ENCODE measurements at places on chromosomes 5 and 9. TPM values are rescaled to one million over a fixed set of nuclear protein-coding genes. Genes with fewer than 3 reads are reported as not detected.

Gene ZBTB43
- 25.0 TPM for total RNA-seq

Gene ENTREP1
- not detected for total RNA-seq

Gene SLCO6A1
- total RNA-seq: not detected

DNA sequence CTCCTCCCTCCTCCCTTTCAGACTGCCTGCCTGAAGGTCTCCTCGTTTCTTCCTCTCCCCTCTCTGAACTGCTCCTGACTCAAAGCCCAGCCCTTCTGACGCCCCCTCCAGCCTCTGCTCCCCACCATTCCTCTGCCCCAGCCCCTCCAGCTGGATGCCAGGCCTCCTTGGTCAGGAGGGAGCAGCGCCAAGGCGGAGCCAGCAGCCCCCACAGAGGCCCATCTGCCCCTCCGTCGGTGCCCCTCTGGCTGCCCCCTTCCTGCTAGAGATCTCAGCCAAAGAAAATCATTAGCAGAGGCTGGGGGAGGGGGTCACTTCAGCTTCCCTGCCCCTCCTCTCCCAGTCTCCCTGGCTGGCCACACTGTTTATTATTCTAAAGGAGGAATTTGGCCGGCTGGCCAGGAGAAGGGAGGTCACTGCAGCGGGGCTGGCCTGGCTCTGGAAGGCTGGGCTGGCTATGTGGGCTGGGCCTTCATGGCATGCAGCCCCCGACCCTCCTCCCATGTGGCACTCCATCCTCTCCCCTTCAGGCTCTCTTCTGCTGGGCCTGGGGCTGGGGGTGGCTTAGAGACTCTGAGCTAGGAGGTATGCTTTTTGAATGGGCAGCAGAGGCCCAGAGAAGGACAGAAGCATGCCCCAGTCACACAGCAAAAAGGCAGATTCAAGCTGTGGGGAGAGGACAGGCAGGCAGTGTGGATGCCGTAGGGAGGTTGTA, 16.9 kb downstream of the PDGFRB start:
- no peak for DNase-seq
- peaks cover 25% of the 10 kb centered on the region for H3K4me1 ChIP-seq
- no peaks in the 10 kb centered on the region for H3K27me3 ChIP-seq

GRCh38 chr5:35182910-35183535, 47.3 kb downstream of the PRLR start:
- no peak for DNase-seq
- H3K4me3 ChIP-seq: no peak overlapping the region
- no peak overlapping the region for H3K27ac ChIP-seq

DNA sequence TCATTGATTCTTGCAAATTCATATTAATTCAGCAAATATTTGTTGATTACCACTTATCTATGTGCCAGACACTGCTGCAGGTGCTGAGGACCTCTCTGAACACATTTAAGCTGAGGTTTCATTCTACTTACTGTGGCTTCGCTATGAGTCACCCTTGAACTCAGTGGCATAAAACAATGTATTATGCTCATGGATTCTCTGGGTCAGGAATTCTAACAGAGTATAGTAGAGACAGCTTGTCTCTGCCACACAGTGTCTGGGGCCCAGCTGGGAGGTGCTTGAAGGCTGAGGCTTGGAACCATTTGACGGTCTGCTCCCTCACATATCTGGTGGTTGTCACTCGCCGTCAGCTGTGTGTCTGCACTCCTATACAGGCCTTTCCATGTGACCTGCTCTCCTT, 124.3 kb upstream of the NR3C1 start:
- H3K27me3 ChIP-seq: no peaks in the 10 kb centered on the region
- H3K4me1 ChIP-seq: no peaks in the 10 kb centered on the region
- no peaks in the 10 kb centered on the region for H3K36me3 ChIP-seq
- no peak for DNase-seq
- H3K27ac ChIP-seq: no peak overlapping the region

DNA sequence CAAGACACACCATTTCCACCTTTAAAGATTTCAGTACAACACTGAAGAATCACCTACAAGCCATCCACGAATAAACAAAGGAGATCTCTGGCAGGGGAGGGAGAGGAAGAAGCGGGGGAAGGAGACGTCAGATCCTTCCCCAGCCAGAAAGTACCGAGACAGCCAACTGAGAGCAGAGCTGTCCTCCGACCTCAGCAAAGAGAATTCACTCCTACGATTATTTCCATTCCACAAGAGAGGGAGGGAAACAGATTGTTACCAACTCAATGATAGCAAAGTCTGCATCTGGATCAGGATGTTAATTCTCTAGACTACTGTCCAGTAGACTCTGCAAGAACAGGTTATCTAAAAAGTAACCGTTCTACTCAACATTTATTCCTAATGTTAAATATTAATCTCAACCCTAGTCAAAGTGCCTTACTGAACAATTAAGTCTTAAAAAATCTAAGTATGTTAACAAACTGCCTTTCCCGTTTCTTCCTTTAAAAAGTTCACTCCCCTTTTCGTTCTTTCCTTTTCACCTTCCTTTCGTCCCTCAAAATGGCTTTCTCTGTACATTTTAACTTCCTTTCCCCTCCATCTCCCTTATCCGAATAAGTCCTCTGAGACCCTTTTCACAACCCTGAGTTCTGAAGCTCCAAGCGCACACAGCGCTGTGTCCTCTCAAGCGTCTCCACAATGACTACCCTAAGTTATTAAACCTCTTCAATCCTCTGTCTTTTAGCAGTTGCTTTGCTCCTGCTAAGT, 1.4 kb downstream of the CHD1 start:
- no peaks in the 10 kb centered on the region for H3K27me3 ChIP-seq
- H3K27ac ChIP-seq: peak overlapping the region; percentile 92
- no peak for DNase-seq
- H3K4me1 ChIP-seq: peaks cover 23% of the 10 kb centered on the region
- peak overlapping the region; percentile 100 for H3K4me3 ChIP-seq

- H3K27ac ChIP-seq: peak overlapping the region; percentile 79
- H3K36me3 ChIP-seq: no peaks in the 10 kb centered on the region
- H3K4me1 ChIP-seq: peaks cover 60% of the 10 kb centered on the region
- no peaks in the 10 kb centered on the region for H3K27me3 ChIP-seq
- DNase-seq: no peak
- no peak overlapping the region for H3K4me3 ChIP-seq
Measured at GRCh38 chr5:170306381-170306831, 8.8 kb upstream of the LCP2 start.

DNA sequence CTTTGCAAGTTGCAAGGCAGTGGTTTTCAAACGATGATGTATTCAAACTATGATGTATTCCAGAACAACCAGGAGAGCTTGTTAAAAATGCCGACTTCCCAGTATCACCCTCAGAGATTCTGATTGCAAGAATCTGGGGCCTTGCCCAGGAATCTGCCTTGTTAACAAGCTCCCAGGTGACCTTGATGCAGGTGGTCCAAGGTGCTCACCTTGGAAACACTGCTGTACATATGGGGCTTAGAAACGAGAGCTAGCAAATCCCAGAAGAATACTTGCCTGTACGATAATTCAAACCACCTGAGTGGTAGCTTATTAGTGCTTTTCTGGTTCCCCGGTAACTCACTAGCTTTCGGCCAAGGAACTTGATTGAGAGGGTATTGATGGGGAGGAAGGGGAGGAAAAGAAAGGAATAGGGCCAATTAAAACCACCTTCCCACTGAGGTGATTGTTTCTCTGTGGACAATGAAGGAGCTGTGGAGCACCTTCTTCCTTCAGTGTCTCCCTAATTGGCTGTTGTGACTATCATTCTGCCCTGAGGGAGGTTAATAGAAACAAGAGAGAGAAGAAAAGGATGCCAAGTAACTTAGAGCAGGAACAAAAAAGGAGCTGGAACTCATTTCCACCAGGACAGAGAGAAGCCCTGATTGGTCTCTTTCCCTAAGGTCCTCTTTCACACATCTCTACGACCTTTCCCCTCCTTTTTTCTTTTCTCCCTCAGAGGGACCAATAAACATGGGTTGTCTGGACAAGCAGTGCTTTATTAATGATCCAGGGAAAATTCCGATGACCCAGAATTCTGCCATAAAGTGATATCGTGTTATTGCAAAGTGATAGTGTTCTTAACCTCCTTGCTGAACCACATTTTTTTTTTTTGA, 218.8 kb downstream of the TMEM167A start:
- H3K27ac ChIP-seq: no peak overlapping the region
- H3K4me3 ChIP-seq: no peak overlapping the region
- DNase-seq: no peak
- no peaks in the 10 kb centered on the region for H3K36me3 ChIP-seq

GRCh38 chr5:27472871-27473270, 434.5 kb upstream of the CDH9 start:
- no peak overlapping the region for H3K4me3 ChIP-seq
- no peaks in the 10 kb centered on the region for H3K27me3 ChIP-seq
- no peak for DNase-seq
- H3K27ac ChIP-seq: no peak overlapping the region

GRCh38 chr9:4108754-4109465, 191.0 kb downstream of the GLIS3 start:
- no peaks in the 10 kb centered on the region for H3K36me3 ChIP-seq
- H3K4me1 ChIP-seq: no peaks in the 10 kb centered on the region
- peaks cover 28% of the 10 kb centered on the region for H3K27me3 ChIP-seq
- no peak for DNase-seq

DNA sequence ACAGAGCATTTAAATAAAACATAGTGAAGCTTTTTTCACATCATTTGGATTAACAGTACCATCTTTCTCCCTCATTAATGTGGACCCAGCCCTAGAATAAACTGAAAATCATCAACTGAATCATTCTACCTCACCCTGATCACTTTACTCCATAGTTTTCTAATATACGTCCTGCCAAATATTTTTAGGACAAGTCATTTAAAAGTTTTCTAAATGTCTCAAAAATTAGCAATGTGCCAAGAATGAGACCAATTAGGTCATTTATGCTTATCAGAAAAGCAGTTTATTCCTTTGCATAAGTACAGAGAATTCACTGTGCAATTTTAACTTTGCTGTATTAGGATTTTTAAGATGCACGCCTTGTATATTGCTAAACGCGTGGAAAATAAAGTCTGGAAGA, 284.4 kb downstream of the PIK3R1 start:
- peaks cover 10% of the 10 kb centered on the region for H3K36me3 ChIP-seq
- no peaks in the 10 kb centered on the region for H3K4me1 ChIP-seq
- no peak overlapping the region for H3K27ac ChIP-seq
- peaks cover 7% of the 10 kb centered on the region for H3K27me3 ChIP-seq

DNA sequence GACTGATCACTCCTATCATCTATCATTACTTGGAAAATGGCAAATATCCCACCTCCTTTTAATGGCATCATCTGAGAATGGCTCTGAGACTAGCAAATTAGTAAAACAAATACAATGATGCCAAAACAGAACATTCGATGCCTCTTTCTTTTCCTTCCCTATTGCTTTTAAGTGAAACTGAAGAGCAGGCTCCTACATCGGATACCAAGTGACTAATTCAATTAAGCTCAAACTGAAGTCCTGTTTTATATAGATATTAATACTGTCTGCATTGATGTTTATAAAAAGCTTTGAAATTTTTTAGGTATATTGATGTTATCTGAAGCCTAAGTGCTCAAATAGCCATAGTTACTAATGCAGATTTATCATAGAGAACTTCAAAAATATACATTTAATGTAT, 43.9 kb downstream of the SAXO1 start:
- no peaks in the 10 kb centered on the region for H3K36me3 ChIP-seq
- H3K27me3 ChIP-seq: no peaks in the 10 kb centered on the region
- H3K4me3 ChIP-seq: no peak overlapping the region
- DNase-seq: no peak
- no peak overlapping the region for H3K27ac ChIP-seq

DNA sequence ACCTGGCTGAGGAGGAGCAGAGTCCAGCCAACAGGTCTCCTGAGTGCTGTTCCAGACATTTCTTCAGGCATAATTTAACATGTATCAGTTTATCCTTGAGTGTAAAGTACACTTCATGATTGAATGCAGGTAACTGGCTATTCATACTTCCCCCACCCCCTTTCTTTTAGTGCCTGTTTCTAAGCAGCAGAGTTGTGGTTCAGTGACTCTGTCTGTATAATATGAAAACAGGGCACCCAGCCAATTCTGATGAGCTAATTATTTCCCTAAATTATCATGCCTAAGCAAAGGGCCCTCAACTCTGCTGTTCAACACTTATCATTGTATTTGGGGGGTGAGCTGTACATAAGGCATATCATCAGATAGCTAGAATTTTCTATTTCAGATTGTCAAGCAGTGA, 51.9 kb upstream of the ZSWIM6 start:
- H3K36me3 ChIP-seq: no peaks in the 10 kb centered on the region
- H3K4me3 ChIP-seq: no peak overlapping the region
- no peak for DNase-seq
- peaks cover 3% of the 10 kb centered on the region for H3K27me3 ChIP-seq
- peaks cover 19% of the 10 kb centered on the region for H3K4me1 ChIP-seq

DNA sequence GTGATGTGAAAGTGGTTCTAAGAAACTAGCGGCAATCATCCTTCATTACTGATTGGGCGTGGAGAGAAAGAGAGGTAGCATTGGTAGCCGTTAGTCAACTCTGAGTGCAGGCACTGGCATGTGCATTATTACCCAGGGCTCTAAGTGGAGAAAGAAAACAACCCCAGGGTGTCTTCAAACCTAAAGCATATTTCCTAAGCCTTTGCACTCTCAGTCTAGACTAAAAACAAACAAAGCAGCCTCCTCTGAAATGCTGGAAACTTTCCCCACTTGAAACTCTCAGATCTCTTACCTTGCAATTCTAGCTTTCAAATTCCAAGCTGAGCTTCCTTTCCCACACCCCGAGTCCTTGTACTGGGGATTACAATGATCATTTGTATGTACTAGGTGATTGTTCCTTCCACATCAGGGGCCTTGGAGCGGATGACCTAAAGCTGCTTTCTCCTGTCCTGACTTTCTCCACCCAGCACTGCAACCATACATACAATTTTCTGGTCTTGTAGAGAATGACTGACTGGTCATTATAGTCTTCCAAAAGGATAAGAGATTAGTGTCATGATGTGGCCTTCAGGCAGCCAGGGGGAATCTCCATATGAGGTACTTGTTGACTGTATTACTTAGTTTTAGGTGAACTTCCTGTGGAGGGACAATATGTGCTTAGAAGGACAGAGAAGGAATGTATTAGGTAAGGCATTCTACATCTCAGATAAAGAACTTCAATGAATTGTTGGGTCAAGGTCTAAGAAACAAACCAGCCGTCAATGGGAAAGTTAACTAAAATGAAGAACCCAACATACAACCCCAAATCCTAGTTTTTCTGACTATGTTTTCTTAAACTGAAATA, 98.3 kb upstream of the CDKN2B start:
- no peak overlapping the region for H3K27ac ChIP-seq
- no peaks in the 10 kb centered on the region for H3K27me3 ChIP-seq
- no peak for DNase-seq
- no peak overlapping the region for H3K4me3 ChIP-seq
- H3K36me3 ChIP-seq: no peaks in the 10 kb centered on the region
- no peaks in the 10 kb centered on the region for H3K4me1 ChIP-seq

- no peaks in the 10 kb centered on the region for H3K36me3 ChIP-seq
- H3K4me1 ChIP-seq: peaks cover 49% of the 10 kb centered on the region
- H3K27me3 ChIP-seq: no peaks in the 10 kb centered on the region
- no peak overlapping the region for H3K27ac ChIP-seq
- H3K4me3 ChIP-seq: no peak overlapping the region
Measured at GRCh38 chr9:129881547-129882324, 46.5 kb downstream of the USP20 start.

- peaks cover 25% of the 10 kb centered on the region for H3K27me3 ChIP-seq
- H3K4me1 ChIP-seq: no peaks in the 10 kb centered on the region
- H3K36me3 ChIP-seq: no peaks in the 10 kb centered on the region
- no peak for DNase-seq
- H3K4me3 ChIP-seq: no peak overlapping the region
Measured at GRCh38 chr5:175749591-175749990, 91.7 kb downstream of the HRH2 start.

Measured in natural killer cell treated with Interleukin-12 subunit alpha and Interleukin-12 subunit beta and Interleukin-15 and Interleukin-18, amount 100 ng/mL, for 72 hours (primary cell).